ENCODE measurements at places on chromosomes 12 and 14. TPM values are rescaled to one million over a fixed set of nuclear protein-coding genes. Genes with fewer than 3 reads are reported as not detected.

GRCh38 chr14:72701605-72702004, 192.3 kb downstream of the DPF3 start:
- no peak for DNase-seq
- H3K4me1 ChIP-seq = no peaks in the 10 kb centered on the region
- no peak overlapping the region for H3K4me3 ChIP-seq
- no peaks in the 10 kb centered on the region for H3K36me3 ChIP-seq
- H3K27me3 ChIP-seq = no peaks in the 10 kb centered on the region

Gene TTC5
- 8.8 TPM for polyA plus RNA-seq

DNA sequence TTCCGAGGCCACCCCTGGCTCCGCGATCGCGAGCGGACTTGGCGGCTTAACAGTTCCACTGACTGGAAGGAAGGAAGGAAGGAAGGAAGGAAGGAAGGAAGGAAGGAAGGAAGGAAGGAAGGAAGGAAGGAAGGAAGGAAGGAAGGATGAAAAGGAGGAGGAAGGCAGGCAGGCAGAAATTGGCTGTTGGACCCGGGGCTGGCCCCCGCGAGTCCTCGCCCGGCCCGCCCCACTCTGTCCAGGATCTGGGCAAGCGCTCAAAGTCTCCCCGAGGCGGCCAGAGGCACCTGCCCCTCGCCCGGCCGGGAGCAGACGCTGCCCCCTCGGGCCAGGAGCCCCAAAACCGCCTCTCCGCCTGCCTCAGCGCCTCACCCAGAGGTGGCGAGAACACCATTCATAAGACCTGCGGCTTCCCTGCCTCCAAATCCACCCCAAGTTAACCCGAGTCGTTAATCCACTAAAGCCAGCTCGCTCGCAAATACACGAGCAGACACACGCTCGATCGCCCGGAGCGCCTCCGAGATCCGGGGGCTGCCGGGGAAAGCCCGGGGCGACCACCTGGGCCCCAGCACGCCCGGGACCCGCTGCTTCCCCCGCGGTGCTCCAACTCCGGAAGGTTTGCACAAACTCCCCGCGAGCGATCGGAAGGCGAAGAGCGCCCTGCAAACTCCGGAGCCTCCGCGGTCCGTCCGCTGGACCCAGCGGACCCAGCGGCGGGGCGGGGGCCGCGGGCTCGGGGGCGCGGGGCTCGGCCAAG, 844 bp downstream of the DPF3 start:
- H3K4me1 ChIP-seq = peaks cover 27% of the 10 kb centered on the region
- peak; percentile 52 for DNase-seq
- peak overlapping the region; percentile 66 for H3K27ac ChIP-seq
- no peaks in the 10 kb centered on the region for H3K36me3 ChIP-seq
- H3K4me3 ChIP-seq = peak overlapping the region; percentile 72

DNA sequence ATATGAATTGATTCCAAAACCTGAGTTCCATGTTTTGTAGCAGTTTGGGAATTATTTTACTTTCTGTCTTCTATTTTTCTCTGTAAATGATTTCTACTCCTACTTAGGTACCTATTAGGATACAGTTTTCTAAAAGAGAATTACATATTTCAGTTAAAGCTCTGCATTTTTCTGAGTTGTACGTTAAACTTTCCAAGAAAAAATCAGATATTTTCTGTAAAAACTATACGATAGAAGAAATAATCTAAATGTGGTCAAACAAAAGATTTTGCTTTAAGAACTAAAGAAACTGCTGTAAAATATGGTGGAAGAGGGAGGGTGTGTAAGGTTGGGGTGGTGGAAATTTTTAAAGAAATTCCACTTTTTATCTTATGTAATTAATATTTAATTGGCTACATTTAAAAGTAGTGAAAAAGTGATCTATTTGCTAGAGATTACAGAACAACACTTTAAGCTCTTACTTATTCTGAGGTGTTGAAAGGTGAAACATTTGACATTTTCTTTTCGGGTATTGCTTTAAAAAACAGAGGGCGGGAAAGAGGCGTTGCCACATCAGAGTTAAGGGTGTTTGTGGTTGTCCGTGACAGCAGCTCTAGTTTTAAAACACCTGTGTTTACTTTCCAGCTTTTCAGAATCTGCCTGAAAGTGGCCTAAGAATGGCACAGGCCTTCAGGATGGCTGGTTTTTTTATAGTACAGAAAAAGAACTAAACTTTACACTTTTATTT, 187.3 kb downstream of the MIPOL1 start:
- DNase-seq = no peak
- no peak overlapping the region for H3K27ac ChIP-seq
- H3K27me3 ChIP-seq = no peaks in the 10 kb centered on the region
- no peak overlapping the region for H3K4me3 ChIP-seq

- H3K4me3 ChIP-seq = no peak overlapping the region
- H3K27me3 ChIP-seq = no peaks in the 10 kb centered on the region
- no peaks in the 10 kb centered on the region for H3K36me3 ChIP-seq
Measured at GRCh38 chr12:104671409-104672095, 214.8 kb downstream of the CHST11 start.

Gene KCNC2
- not detected for polyA plus RNA-seq

Gene COX8C
- not detected for polyA plus RNA-seq

- DNase-seq = peak; percentile 39
- H3K27me3 ChIP-seq = no peaks in the 10 kb centered on the region
- peak overlapping the region; percentile 85 for H3K27ac ChIP-seq
- H3K36me3 ChIP-seq = no peaks in the 10 kb centered on the region
- no peak overlapping the region for H3K4me3 ChIP-seq
Measured at GRCh38 chr12:65634061-65634460, 190.2 kb upstream of the HMGA2 start.

- no peaks in the 10 kb centered on the region for H3K4me1 ChIP-seq
- H3K27me3 ChIP-seq = no peaks in the 10 kb centered on the region
- H3K4me3 ChIP-seq = no peak overlapping the region
- H3K27ac ChIP-seq = no peak overlapping the region
- no peak for DNase-seq
Measured at GRCh38 chr12:886206-886605, 63.3 kb downstream of the RAD52 start.

Gene GXYLT1
- polyA plus RNA-seq = 6.8 TPM

GRCh38 chr14:54877015-54877702, 25.5 kb downstream of the GCH1 start:
- peak overlapping the region; percentile 53 for H3K27ac ChIP-seq
- no peaks in the 10 kb centered on the region for H3K36me3 ChIP-seq
- H3K27me3 ChIP-seq = no peaks in the 10 kb centered on the region
- peak; percentile 93 for DNase-seq
- no peak overlapping the region for H3K4me3 ChIP-seq
- H3K4me1 ChIP-seq = peaks cover 23% of the 10 kb centered on the region

DNA sequence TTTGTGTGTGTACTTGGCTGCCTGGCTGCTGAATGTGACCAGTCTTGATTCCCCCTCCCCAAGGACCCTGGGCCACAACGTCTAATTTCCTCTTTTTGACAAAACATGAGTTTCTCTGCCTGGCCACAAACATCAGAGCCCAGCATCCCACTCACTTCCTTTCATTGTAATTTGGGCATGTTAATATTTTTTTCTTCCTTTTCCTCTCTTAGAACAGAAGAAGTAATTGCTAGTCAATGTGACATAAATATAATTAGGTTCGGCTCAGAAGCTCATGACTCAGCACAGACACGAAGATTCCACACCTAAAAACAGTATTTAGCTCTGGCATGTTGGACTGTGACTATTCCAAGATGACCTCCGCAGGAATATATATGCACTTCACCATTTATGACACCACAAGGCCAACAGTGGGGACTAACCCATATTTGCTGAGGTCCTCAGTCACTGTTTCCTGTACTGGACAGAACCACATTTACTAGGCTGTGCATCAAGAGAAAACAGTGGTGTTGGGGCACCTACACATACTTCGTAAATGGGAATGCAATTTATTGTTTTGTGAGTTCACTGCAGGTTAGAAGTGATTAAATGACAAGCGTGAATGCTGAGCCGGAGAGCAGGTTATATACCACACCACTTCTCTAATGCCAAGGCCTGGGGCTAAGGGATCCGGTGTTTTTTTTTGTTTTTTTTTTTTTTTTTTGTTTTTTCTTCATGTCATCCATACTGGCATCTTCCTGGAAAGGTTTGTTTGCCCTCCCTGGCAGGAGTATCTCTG, 4.2 kb downstream of the GSG1 start:
- H3K27ac ChIP-seq = peak overlapping the region; percentile 99
- no peaks in the 10 kb centered on the region for H3K27me3 ChIP-seq
- H3K36me3 ChIP-seq = no peaks in the 10 kb centered on the region
- H3K4me1 ChIP-seq = peaks cover 54% of the 10 kb centered on the region
